ENCODE measurements at places on chromosomes 1 and 21.

DNA sequence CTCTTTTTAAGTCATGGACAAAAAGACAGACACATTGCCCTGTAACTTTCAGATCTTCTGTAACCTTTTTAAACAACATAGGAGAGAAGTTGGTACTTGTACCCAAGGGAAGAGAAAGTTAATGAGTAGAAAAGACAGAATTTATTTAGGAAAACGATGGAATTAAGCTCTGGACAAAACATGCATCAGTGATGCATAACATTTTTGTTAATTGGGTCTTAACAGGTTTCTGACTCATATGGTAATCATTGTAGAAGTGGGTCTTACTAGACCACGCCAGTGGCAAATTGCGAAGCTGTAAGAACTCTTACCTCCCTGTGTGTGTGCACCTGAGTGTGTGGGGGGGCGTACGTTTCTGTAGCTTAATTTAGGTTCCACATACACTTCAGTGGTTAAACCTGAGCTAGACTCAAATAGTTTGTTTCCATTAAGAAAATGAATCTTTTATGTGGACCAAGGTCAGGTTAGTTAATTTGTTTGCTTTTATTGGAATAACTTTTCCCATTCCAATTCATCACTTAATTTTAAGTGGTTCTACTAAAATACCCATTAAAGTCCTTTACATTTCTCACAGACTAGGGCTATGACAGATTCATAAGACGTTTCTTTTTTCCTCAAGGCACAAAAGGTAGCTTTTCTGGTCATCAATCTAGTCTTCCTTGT, 48.1 kb downstream of the NFIA start:
- no peak for DNase-seq

- DNase-seq = no peak
Observed at GRCh38 chr1:68950036-68950435, 453.2 kb upstream of the DEPDC1 start.

GRCh38 chr1:202597090-202597761, 113.0 kb downstream of the SYT2 start:
- no peak for DNase-seq

GRCh38 chr1:48093696-48094528, 96.7 kb upstream of the TRABD2B start:
- DNase-seq = no peak

DNA sequence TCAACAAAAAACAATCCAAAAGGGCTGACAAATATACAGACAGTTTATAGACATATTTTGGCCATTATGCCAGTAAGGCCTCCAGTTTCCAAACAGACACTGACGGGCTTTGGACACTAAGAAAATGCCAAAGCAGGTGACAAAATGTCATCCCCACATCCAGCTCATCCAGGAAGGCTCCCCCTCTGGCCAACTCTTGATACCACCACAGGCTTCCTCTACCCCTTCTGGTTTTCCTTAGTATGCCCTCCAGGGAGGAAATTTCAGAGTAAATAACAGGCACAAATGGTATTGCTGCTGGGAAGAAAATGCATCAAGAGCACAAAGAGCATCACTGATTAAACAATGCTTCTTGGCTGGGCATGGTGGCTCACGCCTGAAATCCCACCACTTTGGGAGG, 225.3 kb downstream of the VAV3 start:
- no peak for DNase-seq

DNA sequence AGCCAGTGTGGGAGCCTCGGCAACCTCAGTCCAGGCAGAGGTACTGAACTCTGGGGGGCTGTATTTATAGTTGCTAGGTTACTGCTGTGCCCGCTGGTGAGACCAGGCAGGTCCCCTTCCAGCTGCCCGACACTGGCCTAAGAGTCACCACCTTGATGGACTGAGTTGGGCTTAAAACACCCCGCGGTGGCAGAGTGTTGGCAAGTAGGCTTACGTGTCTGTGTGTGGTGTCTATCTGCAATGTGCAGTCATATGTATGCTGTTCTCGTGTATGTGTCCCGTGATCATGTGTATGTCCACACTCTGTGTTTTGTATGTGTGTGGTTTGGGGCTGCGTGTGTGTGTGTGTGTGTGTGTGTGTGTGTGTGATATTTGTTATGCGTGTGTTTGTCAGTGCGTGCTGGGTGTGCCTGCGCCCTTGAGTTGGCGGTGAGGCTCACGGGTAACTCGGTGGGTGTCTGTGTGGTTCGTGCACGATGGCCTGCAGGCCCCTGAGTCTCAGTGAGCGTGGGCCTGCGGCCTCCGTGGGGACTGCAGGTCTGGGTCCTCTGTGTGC, 65.5 kb downstream of the MEF2D start:
- DNase-seq = no peak

GRCh38 chr21:45630066-45630694, 13.3 kb upstream of the PCBP3 start:
- no peak for DNase-seq

DNA sequence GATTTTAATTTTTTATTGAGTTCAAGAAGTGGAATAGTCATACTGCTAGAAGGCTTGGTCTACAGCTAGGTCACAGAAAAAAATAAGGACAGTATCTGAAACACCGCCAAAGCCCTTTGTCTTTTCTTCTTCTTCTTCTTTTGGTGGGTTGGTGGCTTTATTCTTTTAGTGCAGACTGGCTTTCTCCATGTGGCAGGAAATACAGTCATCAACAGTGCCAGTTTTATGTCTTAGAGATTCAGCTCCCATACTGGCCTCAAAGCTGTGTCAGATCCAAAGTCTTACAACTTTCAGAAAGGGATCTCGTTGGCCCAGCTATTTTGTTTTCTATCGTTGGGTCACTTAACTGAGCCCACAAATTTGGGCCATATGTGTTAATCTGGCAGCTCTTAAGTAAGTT, 58.2 kb downstream of the FNBP1L start:
- DNase-seq = no peak
